ENCODE measurements at places on chromosomes 2 and 18.

DNA sequence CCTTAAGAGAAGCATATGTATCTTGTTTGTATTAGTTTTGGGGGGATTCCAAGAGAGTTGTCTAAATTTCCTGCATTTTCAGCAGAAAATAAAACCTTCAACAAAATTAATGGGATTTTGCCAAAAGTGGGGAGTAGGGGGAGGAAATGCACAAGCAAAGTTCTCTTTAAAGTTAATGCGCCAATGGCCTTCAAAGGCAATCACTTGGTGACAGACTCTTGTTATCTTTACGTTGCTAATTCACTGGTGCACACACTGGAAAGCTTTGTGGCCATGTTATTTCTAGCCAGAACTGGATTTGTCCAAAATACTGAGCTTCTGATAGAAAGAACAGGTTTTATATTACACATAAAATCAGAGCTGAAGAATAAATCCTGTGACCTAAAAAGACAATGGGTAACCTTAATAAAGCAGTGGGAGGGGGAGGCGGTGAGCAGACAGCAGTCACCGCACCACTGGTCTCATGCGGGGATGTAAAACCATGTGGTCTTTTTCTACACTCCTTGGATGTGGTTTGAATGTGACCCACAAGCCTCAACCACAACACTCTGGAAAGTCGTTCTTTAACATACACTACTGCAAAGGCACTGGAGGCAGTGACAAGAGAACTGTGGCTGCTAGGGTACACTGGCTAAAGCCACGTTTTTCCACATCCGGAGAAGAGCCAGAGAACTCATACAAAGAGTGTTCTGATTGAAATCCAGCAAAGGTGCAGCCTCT, 176.9 kb upstream of the SMAD7 start:
- no peak for DNase-seq

- DNase-seq, result no peak
Observed at GRCh38 chr2:43537137-43537536, 58.7 kb downstream of the THADA start.

DNA sequence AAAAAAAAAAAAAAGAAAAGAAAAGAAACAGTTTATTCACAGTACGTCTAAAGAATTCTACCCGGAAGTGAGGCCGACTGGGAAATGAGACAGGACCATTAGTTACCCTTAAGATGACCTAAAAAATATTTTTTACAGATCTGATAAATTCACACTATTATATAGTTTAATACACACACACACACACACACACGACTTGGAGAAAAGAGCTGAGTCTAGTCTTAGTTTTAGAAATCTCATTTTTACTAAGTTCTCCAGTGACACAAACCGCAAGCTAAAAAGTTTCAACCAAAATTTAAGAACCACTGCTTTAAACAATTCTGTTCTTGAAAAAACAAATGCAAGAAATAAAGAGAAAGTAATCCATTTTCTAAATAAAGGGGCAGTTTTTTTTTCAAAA, 27.1 kb downstream of the ST3GAL5 start:
- DNase-seq, result no peak

DNA sequence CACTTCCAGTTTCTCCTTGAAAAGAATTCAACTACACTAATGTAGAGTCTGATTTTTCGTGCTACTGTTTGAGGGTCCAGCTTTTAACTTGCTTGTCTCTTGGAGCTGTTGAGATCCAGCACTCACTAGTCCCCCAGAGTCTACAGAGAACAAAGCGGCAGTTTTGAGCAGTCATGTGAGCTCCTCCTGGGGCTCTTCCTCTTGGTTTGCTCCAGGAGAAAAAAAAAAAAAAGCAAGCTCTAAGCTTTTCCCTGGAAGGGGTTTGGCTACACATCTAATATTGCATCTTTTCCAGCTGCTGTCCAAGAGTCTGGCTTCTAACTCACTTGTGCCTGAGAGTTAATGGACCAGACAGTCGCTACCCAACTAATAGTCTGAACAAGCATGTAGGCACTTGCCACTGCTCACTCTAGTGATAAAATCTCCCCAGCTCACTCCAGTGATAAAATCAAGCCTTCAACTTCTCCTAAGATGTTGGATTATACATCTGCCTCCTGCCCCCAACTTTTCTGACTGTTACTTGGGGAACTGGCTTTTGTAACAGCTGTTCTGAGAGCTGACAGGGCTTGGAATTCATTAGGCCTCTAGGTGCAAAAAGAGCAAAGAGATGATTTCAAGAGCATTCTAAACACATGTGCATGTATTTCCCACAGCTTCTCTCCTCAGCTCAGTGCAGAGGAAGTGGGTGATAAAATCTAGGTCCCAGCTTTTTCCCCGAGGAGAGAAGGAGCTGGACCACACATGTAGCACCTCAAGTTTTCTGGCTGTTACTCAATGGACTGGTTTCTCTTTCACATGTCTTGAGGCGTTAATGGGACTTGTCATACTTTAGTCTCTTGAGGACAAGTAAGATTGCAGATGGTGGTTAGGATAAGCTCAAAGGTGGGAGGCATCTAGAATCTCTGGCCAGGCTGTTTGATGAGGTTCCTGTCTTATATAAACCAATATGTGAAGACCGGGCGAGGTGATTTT, 750.5 kb downstream of the LRP1B start:
- no peak for DNase-seq

DNA sequence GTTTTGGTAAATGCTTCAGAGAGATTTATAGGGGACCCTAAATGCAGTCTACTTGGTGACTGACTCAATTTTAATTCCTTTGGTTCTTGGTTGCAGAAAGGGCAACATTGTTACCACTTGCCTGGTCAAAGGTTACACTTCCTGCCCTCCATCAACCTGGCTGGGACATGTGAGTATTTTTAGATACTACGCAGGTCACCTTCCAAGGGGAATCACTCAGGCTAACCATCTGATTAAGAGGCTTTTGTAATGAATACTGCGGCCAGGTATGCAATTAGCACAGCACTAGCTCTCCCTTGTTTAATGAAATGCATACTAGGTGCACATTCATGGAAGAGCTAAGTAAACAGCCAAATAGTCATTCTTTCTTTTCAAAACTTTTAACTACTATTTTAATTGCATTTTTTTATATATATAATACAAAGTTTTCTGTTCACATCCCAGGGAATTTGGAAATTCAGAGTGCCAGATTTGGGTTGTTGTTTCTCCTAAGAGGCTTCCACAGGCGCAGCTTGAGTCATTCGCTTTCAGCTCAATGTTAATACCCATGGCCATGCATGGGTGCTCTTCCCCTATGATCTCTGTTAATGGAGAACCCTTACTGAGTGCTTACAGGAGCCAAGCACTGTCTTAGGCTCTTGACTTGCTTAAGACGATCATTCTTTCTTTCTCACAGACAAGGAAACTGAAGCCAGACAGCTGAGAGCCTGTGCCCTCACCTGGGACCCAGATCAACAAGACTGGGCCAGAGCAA, 152.2 kb downstream of the MTX2 start:
- DNase-seq, result no peak

DNA sequence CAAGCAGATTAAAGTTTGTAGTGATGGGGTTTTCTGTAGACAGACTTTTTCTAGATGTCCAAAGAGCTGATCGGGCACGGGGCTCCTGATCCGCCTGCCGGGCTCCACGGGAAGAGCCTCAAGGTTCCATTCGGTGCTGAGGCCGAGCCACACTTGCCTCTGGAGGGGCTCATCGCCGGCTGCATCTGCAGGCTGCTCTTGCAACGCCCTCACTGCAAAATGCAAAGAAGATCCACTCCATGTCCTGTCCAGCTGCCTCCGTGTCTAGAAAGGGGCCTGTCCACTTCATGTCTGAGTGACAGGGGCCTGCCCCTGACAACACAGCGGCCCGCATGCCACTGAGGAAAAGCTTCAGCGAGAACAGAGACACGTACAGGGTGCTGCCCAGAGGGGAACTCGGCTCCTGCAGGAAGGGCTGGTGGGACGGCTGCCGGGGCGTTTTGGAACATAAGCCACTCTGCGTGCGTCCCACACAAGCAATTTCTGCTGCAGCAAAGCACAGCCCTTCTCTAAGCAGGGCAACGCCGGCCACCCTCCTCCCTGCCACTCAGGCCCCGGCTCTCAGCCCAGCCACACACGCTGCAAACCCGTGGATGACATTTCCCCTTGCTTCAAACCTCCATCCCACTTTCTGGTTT, 53.6 kb upstream of the CTDP1 start:
- DNase-seq, result no peak

DNA sequence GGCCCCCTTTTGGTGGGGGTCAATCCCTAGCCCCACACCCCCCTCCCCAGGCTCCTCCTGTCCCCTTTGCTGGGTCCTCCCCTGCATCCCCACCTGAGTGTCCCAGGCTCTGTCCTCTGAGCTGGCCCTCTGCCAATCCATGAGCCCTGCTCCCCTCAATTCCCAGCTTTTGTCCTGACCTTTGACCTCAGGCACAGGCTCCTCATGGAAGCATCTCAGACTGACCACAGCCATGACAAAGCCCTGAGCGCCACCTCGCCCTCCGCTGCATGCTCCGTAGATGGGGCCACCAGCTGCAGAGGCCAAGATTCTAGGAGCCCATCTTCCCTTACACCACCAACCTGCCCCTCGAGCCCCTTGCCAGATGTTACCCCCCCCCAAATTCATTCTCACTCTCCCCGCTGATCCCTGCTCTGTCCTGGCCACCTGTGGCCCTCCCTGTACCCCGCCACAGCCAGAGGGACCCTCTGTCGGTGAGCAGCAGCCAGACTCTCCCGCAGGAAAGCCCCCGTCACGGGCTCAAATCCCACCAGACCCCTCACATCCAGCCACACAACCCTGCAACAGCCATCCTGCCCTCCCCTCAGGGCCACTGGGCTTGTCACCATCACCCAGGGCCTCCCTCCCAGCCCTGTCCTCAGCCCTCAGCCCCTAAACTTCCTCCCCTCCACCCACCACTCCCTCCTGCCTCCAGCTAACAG, 206.0 kb downstream of the MGAT5 start:
- DNase-seq, result no peak

DNA sequence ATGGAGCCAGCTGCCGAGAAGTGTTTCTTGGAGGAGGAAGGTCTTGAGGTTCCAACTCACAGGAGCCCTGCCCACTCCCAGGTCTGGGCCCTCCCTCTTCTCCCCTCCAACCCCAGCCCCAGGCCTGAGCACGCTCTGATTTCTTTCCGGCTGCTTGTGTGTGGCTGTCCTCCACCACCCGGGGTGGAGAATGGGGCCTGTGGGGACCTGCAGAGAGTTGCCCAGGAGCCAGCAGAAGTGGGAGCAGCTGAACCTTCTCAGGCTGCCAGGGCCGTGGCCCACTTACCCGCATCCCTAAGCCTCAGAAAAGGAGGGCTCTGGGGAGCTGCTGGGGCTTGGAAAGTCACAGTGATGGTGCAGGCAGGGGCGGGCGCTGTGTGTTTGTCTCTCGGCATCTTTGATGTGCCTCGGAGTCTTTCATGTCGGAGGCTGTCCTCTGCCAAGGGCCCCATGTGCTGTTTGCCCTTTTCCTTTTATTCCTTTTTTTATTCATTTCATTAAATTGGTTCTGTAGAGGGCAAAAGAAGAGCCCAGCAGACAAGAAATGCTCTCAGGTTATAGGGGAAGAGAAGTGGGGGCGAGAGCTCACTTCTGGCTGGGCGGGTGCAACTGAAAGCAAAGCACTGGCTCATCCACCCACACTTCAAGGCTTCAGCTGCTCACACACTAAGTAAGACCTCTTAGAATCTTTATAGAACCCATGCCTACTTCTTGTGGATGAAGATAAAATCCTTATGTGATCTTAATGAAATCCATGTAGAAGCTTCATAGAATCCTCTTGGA, 52.5 kb downstream of the SDC1 start:
- no peak for DNase-seq

- no peak for DNase-seq
Observed at GRCh38 chr2:85194780-85195480, 61.7 kb downstream of the TCF7L1 start.

GRCh38 chr2:219225350-219225749, 4.1 kb downstream of the ATG9A start:
- DNase-seq, result no peak

- peak; percentile 76 for DNase-seq
Observed at GRCh38 chr2:9488583-9489547, 14.5 kb downstream of the IAH1 start.
